T-cell (primary cell): ENCODE measurements at places on chromosomes 13 and 19. TPM values are rescaled to one million over a fixed set of nuclear protein-coding genes. Genes with fewer than 3 reads are reported as not detected.

GTPBP3 gene
- 32.1 TPM for total RNA-seq

PPM1N gene
- total RNA-seq: 5.6 TPM

- no peaks in the 10 kb centered on the region for H3K36me3 ChIP-seq
- peak overlapping the region; percentile 40 for H3K4me3 ChIP-seq
- peaks cover 6% of the 10 kb centered on the region for H3K27me3 ChIP-seq
- peaks cover 5% of the 10 kb centered on the region for H3K4me1 ChIP-seq
These were observed 20.6 kb upstream of the ZNF430 start for GRCh38 chr19:20999731-21000352.

DNA sequence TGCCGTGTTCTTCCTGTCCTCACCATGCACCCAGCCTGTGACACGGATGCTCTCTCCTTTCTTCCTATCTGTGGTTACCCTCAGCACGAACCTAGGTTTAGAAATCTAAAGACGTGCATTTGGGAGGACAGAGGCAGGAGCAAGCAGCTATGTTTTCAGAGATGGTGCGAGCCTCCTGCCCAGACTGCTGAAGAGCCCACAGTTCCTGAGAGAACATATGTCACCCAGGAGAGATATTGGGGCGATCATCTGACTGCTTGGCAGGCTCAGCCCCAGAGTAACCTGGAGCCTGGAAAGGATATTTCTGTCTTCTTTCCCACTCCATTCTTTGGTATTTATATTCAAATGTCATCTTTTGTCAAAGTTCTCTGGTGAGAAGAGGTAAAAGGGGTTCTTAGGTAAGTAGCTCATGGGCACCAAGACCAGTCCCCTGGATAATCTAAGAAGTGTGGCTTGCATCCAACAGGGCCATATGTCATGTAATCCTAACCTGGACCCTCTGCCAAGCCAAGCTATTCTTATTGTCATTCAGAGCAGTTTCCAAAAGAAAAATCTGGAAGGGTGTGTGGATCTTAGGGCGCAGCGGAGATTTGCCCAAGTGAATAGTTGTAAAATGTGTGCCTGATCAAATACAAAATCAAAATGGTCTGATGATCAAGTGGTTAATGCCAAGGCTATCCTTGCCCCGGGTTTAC, 59.5 kb downstream of the FGF9 start:
- H3K27me3 ChIP-seq: no peaks in the 10 kb centered on the region
- no peaks in the 10 kb centered on the region for H3K36me3 ChIP-seq
- no peak overlapping the region for H3K4me3 ChIP-seq
- no peak for DNase-seq

DNA sequence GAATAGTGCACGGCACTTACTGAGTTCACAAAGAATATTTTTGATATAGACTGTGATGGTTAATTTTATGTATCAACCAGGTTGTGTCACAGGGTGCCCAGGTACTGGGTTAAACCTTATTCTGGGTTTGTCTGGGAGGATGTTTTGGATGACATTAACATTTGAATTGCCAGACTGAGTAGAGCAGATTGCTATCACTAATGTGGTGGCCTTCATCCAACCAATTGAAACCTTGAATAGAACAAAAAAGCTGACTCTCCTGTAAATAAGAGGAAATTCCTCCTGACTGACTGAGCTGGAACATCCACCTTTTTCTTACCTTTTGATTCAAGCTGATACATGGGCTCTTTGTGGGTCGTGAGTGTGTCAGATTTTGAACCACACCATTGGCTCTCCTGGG, 1424.4 kb upstream of the MIR17HG start:
- no peaks in the 10 kb centered on the region for H3K36me3 ChIP-seq
- H3K27me3 ChIP-seq: no peaks in the 10 kb centered on the region
- no peak overlapping the region for H3K4me3 ChIP-seq
- no peak for DNase-seq
